ENCODE measurements at places on chromosomes 11 and 22. TPM values are rescaled to one million over a fixed set of nuclear protein-coding genes. Genes with fewer than 3 reads are reported as not detected.

The CASP5 gene
- total RNA-seq, result not detected

The L3MBTL2 gene
- total RNA-seq, result 28.2 TPM

The GLYATL2 gene
- 1.2 TPM for total RNA-seq

The KIAA0930 gene
- 27.3 TPM for total RNA-seq

The OR56A3 gene
- not detected for total RNA-seq

The RBMXL2 gene
- not detected for total RNA-seq

The BTG4 gene
- total RNA-seq, result 0.17 TPM

The ZBTB16 gene
- total RNA-seq, result 4.3 TPM

The MAML2 gene
- 12.1 TPM for total RNA-seq

The TECTA gene
- total RNA-seq, result 0.32 TPM

The FAM111B gene
- total RNA-seq, result 38.9 TPM

The BEST1 gene
- 3.5 TPM for total RNA-seq

The CDC42BPG gene
- 0.11 TPM for total RNA-seq

The KREMEN1 gene
- 4.3 TPM for total RNA-seq

The KRTAP5-10 gene
- 0.58 TPM for total RNA-seq

The FGF3 gene
- total RNA-seq, result not detected

The SCUBE1 gene
- not detected for total RNA-seq

The FXYD6 gene
- 0.34 TPM for total RNA-seq
